Endothelial cell (in vitro differentiated cells): ENCODE measurements at places on chromosomes 13 and 19.

- DNase-seq: no peak
Observed at GRCh38 chr19:48613852-48614435, 932 bp downstream of the FAM83E start.

DNA sequence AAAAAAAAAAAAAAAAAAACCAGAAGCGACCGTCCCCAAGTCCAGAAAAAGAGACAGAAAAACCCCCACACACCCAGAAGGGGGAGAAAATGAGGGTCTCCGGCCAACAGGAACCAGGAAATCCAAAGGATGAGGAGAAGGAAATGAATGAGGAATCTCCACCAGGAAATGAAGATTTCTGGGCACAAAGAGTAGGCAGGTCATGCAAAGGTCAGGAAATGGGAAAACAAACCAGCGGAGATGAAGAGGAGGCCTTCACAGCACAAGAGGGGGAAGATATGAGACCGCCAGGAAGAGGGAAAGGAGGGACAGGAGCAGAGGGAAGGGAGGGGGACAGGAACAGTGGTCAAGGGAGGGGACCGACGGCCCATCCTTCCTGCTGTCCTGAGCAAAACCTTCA is 5.8 kb downstream of the TEAD2 start:
- DNase-seq: no peak

- DNase-seq: peak; percentile 45
Observed at GRCh38 chr19:35040826-35041547, 534 bp upstream of the HPN start.

DNA sequence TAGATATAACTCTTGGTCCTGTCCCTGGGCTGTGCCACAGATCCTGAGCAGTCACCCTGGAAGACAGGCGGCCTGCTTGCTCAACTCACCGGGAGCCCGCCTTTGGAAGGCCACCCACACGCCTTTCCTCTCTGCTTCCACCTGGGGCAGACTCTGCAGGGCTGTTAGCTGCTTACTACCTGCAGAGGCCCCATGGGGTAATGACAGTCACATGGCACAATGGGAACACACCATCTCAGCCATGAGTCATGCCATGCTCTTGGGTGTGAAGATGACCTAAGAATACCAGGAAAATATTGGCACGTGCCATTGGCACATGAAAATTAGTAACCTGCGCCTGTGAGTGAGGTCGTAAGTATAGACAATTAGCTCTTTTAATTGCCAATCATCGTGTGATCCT is 108.6 kb downstream of the COL4A2 start:
- no peak for DNase-seq

DNA sequence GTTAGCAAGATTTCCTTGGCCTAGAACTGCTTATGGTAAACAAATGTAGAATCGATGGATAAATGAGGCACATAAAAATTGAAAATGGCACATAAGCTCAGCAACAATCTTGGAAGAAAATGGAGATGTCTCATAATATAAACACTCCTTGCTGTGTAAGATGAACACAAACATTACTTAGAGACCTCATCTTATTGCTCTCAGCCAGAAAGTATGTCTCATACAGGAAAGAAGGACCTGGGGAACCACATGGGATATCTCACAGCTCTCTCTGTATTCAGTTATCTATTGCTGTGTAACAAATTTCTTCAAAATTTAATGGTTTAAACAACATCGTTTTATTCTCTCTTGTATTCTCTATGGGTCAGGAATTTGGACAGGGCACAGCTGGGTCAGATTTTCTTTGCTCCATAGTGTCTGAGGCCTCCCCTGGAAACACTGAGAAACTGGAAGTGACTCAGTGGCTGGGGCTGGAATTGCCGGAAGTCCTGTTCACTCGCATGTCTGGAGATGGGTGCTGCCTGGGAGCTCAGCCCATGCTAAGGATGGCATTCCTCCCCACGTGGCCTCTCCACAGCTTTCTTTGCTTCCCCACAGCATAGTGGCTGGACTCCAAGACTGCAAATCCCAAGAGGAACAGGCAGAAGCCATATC is 105.1 kb downstream of the NUFIP1 start:
- no peak for DNase-seq

DNA sequence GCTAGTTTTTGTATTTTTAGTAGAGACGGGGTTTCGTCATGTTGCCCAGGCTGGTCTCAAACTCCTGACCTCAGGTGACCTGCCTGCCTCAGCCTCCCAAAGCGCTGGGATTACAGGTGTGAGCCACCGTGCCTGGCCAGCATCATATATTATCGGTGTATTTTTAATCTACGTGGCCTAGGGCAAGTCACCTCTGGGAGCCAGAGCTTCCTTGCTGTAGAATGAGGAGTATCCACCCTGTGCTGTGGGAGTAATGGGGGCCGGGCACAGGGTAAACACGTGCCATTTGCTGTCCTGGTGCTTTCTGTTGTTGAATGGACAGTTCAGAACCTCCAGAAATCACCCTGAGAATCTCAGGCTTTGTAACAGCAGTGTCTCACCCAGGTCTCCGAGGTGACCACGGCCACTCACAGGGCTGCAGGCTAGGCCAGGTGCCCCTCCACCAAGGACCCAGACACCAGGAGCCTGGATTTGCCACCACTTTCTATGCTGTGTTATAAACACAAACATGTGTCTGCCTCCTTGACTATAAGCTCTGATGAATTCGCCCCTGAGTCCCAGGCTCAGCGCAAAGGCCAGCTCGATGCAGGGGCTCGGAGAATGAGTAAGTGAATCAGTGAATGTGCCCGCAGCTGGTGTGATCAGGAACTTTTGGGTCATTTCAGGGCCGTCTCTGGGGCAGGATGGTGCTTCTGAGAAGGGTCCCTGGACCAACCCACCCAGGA is 22.7 kb downstream of the POP4 start:
- no peak for DNase-seq

GRCh38 chr13:111926501-111927180 is 140.3 kb upstream of the SOX1 start:
- no peak for DNase-seq

DNA sequence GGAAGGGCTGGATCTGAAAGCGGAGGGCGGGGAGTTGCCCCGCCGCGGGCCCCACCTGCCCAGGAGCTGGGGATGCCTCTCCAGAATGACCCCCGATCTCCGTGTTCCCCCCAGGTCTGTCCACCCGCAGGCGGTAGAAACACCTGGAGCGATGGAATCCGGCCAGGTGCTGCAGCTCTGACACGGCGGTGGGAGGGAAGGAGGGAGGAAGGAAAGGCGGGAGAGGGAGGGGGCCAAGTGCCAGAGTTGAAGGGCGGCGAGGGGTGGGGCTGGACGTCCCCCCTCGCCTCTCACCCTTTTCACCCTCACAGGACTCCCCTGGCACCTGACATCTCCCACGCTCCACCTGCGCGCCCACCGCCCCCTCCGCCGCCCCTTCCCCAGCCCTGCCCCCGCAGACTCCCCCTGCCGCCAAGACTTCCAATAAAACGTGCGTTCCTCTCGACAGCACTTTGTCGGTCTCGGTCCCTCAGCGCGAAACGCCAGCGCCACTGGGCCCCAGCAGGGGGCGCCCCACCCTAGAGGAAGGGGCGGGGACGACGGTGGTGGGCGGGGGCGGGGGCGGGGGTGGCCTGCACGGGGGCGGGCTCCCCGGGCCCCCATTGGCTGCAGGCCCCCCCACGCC is 337 bp upstream of the FXYD7 start:
- peak; percentile 72 for DNase-seq

DNA sequence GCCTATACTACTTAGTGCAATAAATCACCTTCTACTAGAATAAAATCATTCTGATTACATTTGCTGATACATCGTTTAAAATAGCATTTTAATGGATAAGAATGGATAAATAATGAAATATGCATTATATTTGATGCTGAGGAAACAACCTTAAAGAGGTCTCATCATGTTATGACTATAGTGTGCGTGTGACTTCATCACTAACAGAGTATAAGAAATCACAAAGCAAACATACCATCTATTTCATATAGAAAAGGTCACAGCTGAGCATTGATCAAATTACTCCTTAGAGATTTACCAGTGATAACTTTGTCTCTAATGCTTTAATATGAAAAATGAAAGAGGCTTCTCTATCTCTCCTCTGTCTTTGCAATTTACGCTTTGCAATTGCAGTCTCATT is 1620.3 kb upstream of the SLC10A2 start:
- no peak for DNase-seq

DNA sequence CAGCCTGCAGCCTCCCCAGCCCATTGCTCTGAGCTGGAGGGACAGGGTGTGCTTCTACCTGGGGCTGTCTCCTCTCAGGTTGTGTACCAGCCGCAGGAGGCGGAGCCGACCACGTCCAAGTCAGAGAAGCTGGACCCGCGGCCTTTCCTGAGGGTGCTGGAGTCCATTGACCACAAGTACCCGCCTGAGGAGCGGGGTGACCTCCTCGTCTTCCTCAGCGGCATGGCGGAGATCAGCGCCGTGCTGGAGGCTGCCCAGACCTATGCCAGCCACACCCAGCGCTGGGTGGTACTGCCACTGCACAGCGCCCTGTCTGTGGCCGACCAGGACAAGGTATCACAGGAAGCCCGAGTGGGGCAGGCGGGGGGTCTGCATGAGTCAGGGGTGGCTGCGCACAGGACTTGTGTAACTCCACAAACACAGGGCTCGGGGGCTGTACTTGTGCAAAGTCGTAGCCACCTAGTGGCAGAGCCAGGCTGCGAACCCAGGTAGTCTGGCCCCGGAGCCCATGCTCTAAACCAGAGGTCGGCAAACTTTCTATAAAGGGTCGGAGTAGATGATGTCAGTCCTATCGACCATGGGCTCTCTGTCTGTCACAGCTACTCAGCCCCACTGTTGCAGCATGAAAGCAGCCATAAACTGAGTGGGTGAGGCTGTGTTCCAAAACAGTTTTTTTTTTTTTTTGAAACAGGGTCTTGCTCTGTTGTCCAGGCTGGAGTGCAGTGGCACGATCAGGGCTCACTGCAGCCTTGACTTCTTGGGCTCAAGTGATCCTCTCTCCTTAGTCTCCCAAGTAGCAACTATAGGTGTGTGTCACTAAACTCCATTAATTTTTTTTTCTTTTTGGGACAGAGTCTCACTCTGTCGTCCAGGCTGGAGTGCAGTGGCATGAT is 8.9 kb downstream of the DHX34 start:
- DNase-seq: peak; percentile 26
